ENCODE measurements at places on chromosomes 1 and 21. TPM values are rescaled to one million over a fixed set of nuclear protein-coding genes. Genes with fewer than 3 reads are reported as not detected.

AMIGO1 gene
- total RNA-seq: 2.3 TPM

PLPPR4 gene
- not detected for total RNA-seq

FCRL2 gene
- not detected for total RNA-seq

DIO1 gene
- not detected for total RNA-seq

KCNJ15 gene
- 0.18 TPM for total RNA-seq

MYCL gene
- total RNA-seq: 2.8 TPM

WNT3A gene
- not detected for total RNA-seq

COL8A2 gene
- 0.09 TPM for total RNA-seq

FAM163A gene
- total RNA-seq: 0.09 TPM

C1QTNF12 gene
- total RNA-seq: 0.45 TPM

TESK2 gene
- 1.2 TPM for total RNA-seq

PTCH2 gene
- 0.18 TPM for total RNA-seq

TNFRSF9 gene
- total RNA-seq: 0.27 TPM

KLHDC7A gene
- not detected for total RNA-seq

LCE2C gene
- total RNA-seq: not detected

GBP5 gene
- total RNA-seq: 0.09 TPM

KLF18 gene
- not detected for total RNA-seq

RORC gene
- not detected for total RNA-seq

RNF187 gene
- total RNA-seq: 40.8 TPM

TMOD4 gene
- total RNA-seq: 0.28 TPM

SERPINC1 gene
- total RNA-seq: not detected

RHBG gene
- total RNA-seq: not detected

COL16A1 gene
- 0.54 TPM for total RNA-seq

PCSK9 gene
- total RNA-seq: under 0.01 TPM

SERTAD4 gene
- 1.4 TPM for total RNA-seq

KRTAP12-2 gene
- total RNA-seq: not detected

ADORA1 gene
- total RNA-seq: not detected

ICOSLG gene
- 0.54 TPM for total RNA-seq

CCDC30 gene
- total RNA-seq: 0.27 TPM

CRYBG2 gene
- 0.36 TPM for total RNA-seq

CRYZ gene
- total RNA-seq: 18.8 TPM

ABCG1 gene
- total RNA-seq: 41.6 TPM

TACSTD2 gene
- 0.18 TPM for total RNA-seq

CD48 gene
- total RNA-seq: not detected

NR5A2 gene
- total RNA-seq: 35.0 TPM

HHIPL2 gene
- under 0.01 TPM for total RNA-seq

KCNE2 gene
- total RNA-seq: not detected

ARF1 gene
- 270 TPM for total RNA-seq

PUSL1 gene
- total RNA-seq: 13.0 TPM

SCMH1 gene
- total RNA-seq: 12.4 TPM

BRINP3 gene
- total RNA-seq: not detected

C1orf185 gene
- total RNA-seq: not detected

TFF3 gene
- total RNA-seq: not detected

PTGER3 gene
- total RNA-seq: under 0.01 TPM

IFI16 gene
- 97.6 TPM for total RNA-seq

UBQLN4 gene
- total RNA-seq: 17.4 TPM

IFI44L gene
- 1.2 TPM for total RNA-seq

PLA2G2A gene
- total RNA-seq: not detected

AMY2A gene
- not detected for total RNA-seq

HTR1D gene
- 1.5 TPM for total RNA-seq

SLC45A3 gene
- total RNA-seq: 6.7 TPM

AJAP1 gene
- not detected for total RNA-seq

HOOK1 gene
- not detected for total RNA-seq
